ENCODE measurements at places on chromosomes 7 and 10.

GRCh38 chr10:12056748-12057147 is 12.0 kb upstream of the DHTKD1 start:
- DNase-seq: no peak

- peak; percentile 93 for DNase-seq
These were observed 107.8 kb downstream of the ARHGAP22 start for GRCh38 chr10:48496831-48497779.

DNA sequence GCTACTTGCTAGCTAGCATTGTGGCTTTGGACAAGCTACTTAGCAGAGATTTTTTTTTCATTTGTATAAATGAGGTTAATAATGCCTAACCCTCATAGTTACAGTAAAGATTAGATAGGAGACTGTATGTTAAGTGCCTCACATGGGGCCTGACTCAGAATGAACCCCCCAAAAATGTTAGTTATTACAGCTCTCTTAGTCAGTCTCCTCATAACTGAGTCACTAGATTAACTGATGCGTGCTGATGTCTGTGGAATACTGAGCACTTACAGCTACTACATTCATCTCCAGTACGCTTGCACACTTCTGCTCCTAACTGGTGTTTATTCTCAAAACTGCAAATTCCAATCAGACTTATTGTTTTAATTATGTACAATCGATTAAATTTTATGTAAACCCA is 315.3 kb downstream of the SNX13 start:
- peak; percentile 57 for DNase-seq

GRCh38 chr7:117929237-117929636 is 56.0 kb upstream of the CTTNBP2 start:
- DNase-seq: no peak

DNA sequence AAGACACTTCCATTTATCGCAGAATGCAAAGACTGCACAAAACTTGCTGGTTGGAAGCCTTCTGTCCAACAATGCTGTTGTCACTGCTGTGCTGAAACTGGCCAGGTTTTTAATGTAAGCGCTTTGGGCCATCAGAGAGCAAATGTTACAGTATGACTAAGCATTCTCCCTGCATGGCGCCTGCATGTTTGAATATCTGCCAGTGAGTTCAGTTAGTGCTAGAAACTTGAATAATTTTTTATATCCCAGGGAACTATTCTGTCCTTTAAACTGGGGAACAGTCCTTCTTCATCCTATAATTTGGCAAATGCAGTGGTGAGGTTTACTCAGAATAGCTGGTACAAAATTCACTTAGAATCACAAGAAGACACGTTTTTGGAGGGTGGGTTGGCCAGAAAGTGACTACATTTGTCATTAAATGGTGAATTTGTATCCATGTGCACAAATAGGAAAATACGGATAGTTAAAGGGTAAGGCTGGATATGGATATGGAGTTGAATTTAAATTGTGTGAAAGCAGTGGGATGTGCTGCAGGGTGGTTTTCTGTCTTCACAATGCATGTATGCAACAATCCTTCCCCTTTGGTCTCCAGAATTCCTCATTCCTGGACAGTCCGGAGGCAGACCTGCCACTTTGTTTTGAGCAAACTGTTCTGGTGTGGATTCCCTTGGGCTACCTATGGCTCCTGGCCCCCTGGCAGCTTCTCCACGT is 1.7 kb downstream of the ABCC2 start:
- peak; percentile 59 for DNase-seq

DNA sequence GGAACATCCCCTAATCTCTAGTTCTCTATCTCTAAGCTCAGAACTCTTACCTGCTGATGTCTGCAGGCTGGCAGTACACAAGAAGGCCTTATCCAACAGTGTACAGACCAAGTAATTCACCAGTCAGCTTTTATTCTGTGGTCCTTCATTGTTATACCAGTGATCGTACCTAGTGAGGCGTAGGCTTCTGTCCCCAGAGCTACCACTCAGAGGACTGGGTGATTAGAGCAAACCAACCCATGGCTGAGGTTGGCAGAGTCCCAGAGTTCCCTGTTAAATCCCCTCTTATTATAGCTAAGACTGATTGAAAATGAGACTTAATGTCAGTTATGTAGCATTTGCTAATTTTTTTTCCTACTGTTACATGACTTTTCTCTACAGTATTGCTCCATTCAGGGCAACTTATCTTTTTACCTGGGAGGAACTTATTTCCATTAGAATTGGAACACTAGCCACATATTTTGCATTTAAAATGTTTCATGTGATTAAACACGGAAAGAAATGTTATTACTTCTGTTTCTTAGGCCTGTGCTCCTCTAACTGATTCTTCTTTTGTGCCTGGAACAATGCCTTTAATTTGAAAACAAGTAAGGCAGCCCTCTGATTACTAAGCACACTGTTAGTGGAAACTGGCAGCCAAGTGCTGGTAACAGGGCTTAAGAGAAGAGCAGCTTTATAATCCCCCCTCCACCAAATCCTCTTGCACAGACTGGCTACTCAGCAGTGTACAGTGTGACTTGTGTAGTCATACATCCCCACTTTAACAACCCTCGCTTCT is 127.2 kb downstream of the LRRC4 start:
- DNase-seq: no peak
